ENCODE measurements at places on chromosomes 11 and 22.

GRCh38 chr22:23284504-23285033, 104.3 kb downstream of the BCR start:
- DNase-seq = no peak

DNA sequence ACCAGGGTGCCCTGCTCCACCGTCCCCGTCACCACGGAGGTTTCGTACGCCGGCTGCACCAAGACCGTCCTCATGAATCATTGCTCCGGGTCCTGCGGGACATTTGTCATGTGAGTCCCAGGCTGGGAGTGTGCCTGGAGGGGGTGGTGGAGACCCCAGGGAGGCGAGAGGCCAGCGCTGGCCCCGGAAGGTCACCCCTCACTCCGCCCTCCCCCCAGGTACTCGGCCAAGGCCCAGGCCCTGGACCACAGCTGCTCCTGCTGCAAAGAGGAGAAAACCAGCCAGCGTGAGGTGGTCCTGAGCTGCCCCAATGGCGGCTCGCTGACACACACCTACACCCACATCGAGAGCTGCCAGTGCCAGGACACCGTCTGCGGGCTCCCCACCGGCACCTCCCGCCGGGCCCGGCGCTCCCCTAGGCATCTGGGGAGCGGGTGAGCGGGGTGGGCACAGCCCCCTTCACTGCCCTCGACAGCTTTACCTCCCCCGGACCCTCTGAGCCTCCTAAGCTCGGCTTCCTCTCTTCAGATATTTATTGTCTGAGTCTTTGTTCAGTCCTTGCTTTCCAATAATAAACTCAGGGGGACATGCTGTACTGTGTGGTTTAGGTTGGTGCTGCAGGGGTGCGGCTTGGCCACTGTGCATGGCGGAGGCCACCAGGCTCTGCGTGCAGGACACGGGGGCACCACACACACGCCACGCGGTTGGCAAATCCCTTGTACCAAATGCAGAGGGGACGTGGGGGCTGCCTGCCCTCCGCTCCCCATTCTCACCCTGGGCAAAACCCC, 35.4 kb downstream of the MUC2 start:
- no peak for DNase-seq

GRCh38 chr11:94776351-94777321, 8.5 kb downstream of the AMOTL1 start:
- DNase-seq = no peak

DNA sequence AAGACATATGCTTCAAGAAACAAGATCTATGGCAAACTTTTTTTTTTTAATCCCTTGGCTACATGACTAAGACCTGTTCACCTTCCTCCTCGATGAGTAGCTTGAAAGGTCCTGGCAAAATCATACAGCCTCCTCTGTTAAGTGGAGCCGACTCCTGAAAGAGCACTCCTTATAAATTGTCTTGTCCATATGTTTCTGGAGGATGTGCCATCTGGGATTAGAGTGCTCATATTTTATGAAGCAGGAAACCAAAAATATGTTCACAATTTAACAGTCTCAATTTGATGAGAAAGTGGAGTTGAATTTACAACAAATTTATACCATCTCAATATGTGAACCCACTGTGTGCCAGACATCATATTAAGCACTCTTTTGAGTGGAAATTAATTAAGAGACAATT, 912.1 kb upstream of the FAT3 start:
- DNase-seq = no peak

DNA sequence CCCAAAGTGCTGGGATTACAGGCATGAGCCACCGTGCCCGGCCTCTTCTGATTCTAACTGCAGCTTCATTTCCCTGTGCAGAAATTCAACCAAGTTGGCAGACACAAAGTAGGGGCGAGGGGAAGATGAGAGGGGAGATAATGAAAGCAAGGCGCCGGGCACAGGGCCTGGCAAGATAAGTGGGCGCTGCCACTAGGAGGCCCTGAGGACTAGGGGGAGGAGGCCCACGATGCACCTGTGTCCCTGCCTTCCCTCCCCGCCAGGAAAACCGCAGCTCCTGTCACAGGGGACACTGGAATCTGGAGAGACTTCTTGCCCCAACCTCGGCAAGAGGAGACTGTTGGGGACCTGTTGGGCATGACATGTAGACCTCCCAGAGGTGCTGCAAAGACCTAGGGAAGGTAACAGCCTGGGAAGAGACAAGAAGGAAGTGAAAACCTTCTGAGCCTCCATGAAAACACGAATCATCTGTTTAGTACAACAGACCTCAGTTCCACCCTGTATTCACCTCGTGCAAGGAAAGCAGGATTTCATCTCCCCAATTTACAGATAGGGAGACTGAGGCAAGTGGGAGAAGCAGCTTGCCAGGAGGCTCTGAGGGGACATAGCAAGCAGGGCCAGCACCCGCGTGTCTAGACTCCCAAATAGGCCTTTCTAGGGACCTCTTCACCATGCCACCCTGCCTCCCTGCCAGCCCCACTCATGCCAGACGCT, 3.1 kb upstream of the LGALS1 start:
- DNase-seq = no peak

GRCh38 chr22:10741210-10741609, 4786.8 kb upstream of the OR11H1 start:
- DNase-seq = no peak

- no peak for DNase-seq
These were observed 1.5 kb downstream of the MS4A8 start for GRCh38 chr11:60700689-60701468.

DNA sequence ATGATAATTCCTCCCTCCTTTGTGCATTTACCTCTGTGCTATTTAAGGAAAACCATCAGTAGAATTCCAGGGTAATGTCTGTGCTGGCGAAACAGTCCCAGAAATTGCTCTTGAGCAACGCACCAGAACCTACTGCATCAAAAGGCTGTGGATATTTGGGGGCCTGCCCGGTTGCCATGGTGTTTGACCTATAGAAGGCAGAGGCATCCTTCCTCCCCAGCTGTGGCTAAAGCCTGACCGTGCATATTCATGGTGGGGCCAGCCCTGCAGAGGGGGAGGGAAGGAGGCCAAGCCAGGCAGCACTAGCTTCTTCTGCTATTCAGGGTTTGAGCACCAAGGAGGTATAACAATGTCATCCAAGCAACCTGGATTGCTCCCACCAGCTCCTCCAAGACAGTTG, 215.0 kb upstream of the E2F8 start:
- no peak for DNase-seq

DNA sequence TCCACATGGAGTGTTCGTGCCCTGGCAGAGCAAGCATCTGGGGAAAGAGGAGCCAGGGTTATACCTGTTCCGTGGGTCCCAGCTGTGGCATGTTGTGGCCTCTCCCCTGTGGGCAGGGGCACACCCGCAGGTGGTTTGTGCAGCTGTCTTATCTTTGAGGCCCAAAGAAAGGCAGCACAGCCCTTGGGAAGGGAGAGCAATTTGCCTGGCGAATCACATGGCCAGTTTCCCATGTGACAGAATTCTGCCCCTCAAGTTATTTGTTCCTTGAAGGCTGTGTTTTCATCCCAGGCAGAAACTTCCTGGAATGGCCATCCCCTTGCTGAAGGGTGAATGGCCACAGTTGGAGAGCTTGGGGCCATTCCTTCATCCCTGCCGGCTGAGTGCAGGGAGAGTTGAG, 16.4 kb upstream of the COX8A start:
- DNase-seq = no peak

DNA sequence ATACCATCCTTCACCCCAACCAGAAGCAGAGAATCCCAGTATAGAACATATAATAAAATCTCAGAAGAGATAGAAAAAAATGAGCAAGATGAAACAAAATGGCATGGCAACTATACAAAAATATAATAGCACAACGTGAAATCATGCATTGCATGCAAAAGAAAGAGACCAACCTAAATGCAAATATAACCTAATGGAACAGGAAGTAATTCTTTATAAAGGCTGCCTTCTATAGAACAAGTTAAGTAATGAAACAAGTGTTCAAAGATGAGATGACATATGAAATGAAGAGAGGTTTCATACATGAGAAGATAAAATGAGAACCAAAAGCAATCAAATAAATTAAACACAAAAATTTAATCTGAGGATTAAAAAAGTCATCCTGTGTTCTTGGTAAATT, 18.5 kb upstream of the ARHGAP20 start:
- DNase-seq = no peak

DNA sequence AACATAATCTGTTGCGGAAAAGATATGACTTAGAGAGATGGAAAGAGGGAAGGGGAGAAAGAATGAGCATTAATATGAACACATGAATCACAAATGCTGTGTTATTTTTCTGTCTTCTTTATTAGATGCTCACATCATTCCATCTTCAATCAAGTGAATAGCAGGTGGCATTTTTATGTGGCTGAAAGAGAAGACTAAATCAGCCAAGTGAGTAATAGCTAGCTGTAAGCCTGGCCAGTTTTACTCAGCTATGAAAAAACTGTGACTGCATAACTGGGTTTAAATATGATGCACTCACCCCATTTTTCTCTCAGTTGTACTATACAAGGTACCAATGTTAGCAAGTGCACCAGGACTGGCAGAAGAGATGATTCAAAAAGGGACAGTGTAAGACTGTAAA, 571.1 kb downstream of the JRKL start:
- no peak for DNase-seq

DNA sequence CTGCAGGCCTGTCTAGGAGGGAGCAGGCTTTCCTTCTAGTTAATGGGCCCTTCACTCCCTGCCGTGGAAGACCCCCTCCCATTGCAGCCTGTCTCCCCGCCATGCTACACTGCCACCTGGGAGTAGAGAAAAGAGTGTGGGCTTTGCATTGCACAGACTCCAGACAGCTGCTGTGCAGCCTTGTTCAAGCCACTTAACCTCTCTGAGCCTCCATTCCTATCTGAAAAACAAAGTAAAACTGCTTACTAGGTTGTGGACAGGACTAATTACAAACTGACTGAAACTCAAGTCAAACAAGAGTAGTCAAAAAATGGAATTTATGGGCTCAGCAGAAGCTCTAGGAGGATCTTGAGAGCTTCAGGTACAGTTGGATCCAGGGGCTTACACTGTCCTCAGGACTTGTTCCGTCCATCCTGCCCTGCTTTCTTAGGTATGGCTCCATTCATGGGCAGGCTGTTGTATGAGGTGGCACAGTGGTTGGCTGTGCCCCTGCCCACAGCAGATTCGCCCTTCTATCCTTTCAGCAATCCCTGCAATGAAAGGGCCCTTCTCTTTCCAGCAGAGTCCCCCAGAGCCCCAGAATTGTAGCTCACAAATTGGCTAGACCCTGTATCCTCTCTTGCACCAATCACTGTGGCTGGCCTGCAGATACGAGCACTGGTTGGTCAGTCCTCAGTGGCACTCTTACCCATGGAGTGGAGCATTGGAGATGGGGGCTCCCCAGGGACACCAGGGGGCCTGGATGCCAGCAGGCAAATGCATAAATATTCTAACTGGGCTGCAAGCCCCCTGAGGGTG, 19.6 kb downstream of the PRDM11 start:
- DNase-seq = no peak

DNA sequence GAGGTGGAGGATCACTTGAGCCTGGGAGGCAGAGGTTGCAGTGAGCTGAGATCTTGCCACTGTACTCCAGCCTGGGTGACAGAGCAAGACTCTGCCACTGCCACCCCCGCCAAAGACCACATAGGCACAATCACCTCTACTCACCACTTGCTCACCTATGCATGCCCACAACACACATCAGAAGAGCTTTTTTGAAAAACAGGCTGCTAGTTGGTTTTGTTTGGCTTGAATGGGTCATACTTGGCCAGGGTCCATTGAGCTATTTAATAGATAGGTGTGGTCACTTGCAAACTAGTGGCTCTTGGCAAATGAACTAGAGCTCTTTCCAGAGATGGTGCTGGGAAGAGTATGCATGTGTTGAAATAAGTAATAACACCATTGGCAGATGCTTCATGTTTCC, 80.1 kb downstream of the EMSY start:
- no peak for DNase-seq

DNA sequence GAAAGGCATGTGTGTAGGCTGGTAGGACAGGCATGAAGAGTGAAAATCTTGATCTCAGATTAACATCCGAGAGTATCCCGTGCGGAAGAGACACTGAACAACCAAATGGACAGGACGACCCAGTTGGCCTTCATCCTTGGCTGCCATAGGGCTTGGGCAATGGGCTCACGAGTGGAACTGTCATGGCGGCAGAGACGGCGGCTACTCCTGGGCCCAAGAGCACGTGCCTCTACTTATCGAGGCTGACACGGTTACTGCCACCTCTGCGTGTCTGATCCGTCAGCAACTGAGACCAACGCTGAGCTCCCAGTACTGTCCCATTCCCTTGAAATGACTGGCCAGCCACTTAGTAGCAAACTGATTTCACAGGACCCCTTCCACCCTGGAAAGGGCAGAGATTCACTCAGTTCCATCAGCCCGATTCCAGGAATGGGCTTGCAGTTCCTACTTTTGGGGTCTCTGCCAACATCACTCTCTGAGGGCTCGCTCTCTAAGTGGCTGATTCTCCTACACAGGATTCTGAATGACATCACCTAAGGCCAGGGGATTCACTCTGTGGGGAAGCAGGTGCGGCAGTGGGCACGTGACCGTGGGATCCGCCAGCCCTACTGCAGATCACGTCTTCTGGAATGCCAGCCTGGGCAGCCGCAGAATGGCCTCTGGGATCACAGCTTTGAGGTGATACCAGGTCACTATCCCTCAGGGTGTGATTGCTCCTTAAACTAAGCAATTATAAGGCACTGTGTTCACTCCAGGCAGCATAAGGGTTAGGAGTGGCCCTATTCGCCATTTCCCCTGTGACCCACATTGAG, 97.8 kb downstream of the RPS6KA4 start:
- no peak for DNase-seq

DNA sequence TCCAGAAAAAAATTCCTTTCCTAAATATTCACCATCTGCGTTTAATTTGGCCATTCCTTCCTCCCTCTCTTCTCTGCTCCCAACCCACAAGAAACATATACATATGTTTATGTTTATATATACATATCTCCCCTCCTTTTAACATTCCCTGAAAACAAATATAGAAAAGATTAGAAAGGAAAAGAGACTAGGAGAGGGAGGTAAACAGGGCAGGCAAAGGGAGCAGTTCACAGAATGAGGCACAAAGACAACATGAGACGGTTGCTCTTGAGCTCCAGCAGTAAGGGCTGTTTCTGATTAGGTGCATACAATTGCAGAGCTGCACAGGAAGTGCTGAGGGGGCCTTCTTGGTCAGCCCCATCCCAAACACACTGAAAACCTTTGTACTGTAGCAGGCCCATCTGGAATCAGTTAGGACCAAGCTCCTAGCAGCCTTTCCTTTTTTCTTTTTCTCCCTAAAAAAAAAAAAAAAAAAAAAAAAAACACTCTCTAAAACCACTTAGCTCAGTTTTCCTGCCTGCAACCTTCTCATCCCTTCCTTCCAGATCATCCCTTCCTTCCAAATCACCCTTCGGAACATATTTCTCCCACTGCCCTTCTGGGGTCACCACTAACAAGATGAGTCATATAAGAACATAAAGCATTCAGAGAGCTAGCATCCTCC, 57.0 kb downstream of the RBFOX2 start:
- no peak for DNase-seq
